Stimulated activated CD4-positive, alpha-beta T cell treated with anti-CD3 and anti-CD28 coated beads, Interleukin-4, amount 100 ng/mL, for 24 hours (primary cell): ENCODE measurements at places on chromosomes 2 and 18.

DNA sequence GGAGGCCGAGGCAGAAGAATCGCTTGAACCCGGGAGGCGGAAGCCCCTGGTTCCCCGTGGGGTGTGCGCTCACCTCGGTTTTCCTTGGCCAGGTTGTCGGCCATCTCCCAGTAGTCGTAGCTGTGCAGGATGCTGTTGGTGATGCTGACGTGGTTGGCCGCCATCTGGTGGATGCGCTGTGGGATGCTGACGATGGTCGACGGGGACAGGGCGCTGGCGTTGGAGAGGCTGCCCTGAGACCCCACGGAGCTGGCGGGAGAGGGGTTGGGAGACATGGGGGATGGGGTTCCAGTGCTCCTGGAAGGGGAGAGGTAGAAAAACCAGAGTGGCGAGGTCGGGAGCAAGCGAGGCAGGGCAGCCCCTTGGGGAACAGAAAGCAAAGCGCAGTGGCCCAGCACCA is 64.4 kb upstream of the REV1 start:
- DNase-seq: no peak

DNA sequence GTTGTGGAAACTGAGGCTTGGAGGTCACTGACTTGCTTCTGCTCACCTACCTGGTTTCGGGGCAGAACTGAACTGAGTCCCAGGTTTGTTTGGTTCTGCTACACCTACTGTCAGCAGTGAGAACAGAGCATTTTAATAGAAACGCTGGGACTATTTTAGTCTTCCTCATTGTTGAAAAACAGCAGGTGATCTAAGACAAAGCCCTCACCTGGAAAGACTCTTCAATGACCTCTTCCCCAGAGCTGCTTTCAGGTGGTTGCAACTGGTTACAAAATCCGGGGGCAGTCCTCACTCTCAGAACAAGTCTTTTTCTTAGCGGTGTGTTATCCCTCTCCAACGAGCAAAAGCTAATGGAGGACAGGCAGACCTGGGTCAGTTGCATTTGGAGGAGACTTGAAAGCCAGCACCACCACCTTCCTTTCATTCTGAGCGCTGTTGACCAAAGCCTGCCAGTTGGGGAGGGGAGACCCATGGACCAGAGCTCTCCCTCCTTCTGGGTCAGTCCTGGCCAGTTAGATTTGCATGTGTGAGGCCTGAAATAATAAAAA is 217.0 kb downstream of the NCK2 start:
- DNase-seq: no peak

DNA sequence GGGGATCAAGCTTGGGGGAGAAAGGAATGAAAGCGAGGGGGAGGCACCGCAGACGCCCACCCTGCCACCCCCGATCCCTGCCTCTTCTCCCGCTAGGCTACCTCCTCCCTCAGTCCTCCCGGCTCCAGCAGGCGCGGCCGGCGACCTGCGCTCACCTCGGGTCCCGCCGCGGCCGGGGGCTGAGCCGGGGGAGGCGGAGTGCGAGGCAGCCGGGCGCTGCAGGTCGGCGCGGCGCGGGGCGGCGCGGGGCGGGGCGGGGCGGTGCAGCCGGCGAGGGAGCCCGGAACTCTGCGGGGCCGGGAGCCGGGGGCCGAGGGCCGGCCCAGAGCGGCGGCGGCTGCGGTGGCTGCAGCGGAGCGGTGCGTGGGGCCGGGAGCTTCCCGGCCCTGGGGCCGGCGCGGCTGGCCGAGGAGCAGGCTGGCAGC is 477 bp downstream of the ACVR1 start:
- peak; percentile 52 for DNase-seq

DNA sequence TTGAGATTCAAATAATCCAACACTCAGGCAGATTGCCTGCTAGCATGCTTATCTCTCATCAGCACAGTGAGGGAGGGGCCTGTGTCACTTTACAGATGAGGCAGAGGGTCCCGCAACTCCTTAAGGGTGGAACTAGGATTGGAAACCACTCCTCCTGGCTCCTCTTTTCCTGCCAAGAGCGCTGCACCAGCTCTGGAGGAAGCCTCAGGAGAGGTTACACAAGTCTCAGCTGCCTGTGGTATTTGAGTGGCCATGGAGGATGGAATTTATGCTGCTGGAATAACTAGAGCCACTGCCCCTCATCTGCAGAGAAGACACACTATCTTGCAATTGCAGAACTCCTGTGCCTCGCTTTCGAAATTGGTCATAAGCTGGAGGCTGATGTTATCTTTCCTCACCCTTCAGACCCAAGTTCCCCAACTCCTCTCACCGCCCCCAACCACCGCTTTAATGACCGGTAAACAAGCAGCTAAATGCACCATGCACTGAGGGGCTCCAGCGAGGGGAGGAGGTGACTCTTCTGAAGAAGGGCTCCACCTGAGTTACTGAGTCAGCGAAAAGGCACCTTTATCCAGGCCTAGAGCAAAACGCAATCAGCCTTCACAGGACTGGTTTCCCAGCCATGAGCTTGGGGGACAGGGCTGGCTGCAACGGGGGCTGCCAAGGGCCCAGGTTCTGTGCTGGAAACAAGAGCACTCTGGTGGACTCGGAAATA is 245.8 kb downstream of the SOX11 start:
- no peak for DNase-seq

- no peak for DNase-seq
Measured at GRCh38 chr2:33134086-33134771, 187.5 kb downstream of the LTBP1 start.

DNA sequence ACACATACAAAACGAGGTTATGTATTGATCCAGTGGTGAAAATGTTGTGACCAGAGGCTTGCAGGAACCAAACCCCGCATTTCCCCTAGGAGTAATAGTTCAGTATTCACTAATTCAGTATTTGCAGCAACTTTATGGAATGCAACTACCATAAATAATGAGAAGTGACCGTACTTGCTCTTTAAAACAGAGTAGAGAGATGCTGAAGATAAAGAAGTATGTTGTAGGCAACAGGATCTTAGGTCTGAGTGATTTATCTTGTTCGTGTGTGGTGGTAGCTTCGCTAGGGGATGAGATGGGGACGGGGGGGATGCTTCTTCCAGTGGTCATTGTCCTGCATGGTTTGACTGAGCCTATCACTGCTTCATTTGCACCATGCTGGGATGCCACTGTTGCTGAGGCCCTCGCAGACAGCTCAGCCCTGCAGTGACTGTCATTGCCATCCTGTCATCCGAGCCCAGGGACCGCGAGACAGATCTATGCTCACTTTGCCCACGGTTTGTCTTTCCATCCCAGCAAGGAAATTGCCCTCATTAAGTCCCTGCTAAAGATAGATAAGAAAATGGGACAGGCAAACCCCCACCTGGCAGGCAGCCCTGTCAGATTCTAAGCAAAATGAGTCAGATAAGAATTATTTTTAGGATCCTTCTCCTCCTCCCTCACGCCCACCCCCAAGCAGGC is 181.3 kb downstream of the CTIF start:
- DNase-seq: no peak

- no peak for DNase-seq
Measured at GRCh38 chr18:79508565-79509535, 113.1 kb downstream of the NFATC1 start.

DNA sequence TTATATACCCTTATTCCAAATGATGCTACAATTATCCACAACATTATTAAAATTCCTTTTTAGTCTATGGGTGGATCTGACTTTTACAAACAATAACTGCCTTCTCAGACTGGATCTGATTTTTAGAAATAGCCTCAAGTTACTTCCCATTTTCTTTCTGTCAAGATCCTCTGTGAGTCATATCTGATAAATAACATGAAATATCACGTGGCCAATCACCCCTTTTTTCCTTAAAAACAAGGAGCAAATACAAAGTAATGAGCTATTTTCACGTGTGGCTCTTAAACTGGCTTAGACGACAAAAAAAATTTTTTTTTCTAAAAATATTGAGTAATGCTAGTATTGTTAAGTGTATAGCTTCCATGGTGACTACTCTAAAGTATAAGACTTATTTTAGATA is 6.7 kb downstream of the PELI1 start:
- DNase-seq: no peak

- no peak for DNase-seq
Measured at GRCh38 chr18:59420244-59420643, 61.2 kb upstream of the LMAN1 start.

- no peak for DNase-seq
Measured at GRCh38 chr2:226585130-226585561, 214.5 kb downstream of the IRS1 start.

DNA sequence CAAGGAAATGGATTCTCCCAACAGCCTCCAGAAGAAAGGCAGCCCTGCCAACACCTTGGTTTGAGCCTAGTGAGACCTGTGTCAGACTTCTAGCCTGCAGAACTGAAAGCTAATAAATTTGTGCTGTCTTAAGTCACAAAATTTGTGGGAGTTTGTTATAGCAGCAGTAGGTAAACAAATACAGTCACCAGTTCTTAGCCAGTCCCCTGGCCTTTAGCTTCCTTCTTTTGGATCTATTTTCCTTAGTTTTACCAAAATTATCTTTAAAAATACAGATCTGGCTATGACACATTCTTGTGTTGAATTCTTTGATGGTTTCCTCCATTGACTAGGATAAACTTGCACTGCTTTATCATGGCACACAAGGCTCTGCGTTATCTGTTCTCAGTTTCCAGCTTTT is 697.9 kb upstream of the FANCL start:
- DNase-seq: no peak

- DNase-seq: no peak
Measured at GRCh38 chr2:145802133-145802532, 1282.2 kb upstream of the ZEB2 start.

DNA sequence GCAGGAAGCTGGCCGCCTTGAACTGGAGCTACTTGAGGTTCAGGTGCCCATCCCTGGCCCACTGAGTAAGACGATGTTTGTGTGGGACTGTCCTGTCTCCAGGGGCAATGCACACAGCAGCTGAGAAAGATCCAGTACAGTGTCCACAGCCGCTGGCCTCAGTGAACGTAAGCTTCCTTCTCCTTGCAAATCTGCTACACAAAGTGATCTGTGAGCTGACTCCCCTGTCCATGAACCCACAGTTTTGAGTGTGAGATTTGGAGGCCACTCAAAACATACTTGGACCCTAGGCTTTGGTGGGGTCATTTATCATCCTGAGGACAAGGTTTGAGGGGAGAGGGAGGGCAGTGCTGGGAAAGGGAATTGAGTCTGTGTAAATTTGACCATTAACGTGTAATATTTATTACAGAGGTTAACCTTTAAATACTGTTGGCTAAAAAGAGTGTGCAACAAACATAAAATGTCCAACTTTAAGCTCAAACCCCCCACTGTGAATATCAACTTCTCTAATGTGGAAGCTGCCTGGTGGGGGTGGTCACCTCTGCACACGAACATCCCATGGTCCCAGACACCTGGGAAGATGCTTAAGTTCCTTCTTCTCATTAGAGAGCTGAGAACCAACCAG is 4.9 kb upstream of the CYS1 start:
- no peak for DNase-seq

- no peak for DNase-seq
Measured at GRCh38 chr18:38807915-38808314, 1242.3 kb upstream of the CELF4 start.

DNA sequence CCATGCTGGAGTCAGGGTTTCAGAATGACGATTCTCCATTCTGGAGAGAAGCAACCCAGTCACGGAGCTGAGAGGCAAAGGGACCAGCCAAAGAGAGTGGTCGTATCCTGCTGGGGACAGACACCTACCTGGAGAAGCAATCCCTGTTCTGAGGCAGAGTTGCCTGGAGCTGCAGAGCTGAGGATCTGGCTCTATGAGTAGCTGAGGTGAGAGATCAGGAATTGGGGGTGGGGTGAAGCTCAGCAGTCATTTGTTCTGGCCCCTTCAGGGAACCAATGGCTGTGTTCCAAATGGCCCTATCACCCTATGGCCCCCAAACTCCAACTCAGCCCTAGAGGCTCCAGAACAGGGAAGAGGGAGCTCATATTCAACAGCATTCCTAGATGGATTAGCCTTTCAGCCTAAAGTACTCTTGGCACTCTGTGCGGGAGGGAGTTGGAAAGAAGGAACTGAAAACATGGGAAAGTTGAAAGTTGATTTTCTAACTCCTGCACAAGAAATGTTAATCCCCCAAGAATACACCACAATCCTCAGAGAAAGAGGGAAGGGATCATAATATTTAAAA is 3.3 kb upstream of the ATRAID start:
- DNase-seq: no peak

DNA sequence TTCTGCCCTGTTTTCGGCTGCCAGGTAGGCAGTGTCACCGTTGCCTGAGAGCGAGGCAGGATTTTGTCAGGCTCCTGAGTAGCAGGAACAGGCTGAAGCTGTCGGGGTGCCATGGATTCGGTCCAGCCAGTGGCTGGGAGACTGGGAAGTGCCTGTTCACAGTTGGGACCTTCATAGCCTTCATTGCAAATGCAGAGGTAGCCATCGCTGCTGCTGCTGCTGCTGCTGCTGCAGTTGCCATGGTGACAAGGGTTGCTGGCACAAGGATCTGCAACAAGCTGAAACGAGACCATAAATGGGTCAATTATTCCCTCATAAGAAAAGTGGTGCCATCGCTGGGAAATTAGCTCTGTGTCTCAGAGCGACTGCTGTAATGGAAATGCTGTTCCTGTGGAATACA is 122.7 kb downstream of the DNER start:
- no peak for DNase-seq

DNA sequence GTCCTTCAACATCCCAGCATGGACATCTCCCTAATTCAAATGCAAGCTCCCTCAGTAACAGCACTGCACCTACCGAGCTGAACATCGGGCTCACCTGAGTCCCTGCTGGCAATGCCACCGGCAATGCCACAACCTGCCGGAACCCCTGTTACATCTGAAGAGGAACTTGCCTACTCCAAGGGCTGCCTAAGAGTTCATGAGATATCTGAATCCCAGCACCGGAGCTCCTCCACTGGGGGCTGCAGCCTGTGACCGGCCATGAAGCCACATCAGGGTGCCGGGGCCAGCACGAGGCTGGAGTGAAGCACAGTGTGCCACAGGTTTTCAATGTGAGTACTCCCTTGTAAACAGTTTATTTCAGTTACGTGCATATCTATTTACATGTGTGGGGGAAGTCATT is 152.9 kb downstream of the EIPR1 start:
- no peak for DNase-seq

DNA sequence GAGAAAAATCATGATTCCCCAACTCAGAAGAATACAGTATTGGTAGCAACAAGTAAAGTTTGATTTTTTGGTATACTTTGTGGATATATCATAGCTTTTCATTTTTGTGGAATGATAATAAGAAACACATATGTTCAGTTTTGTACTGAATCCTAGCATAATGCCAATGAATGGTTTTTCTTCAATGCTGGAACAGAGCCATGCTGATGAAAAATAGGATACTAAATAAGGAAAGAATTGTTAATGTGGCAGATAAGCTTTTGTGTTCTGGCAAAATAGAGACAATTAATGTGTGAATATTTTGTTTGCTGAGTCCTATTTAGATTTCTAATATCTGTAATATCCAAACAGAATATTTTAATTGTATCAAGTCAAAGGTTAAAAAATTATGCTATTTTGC is 21.9 kb downstream of the CD28 start:
- DNase-seq: no peak
